Bone marrow (tissue), 2 donors: ENCODE measurements at places on chromosomes 4 and X.

DNA sequence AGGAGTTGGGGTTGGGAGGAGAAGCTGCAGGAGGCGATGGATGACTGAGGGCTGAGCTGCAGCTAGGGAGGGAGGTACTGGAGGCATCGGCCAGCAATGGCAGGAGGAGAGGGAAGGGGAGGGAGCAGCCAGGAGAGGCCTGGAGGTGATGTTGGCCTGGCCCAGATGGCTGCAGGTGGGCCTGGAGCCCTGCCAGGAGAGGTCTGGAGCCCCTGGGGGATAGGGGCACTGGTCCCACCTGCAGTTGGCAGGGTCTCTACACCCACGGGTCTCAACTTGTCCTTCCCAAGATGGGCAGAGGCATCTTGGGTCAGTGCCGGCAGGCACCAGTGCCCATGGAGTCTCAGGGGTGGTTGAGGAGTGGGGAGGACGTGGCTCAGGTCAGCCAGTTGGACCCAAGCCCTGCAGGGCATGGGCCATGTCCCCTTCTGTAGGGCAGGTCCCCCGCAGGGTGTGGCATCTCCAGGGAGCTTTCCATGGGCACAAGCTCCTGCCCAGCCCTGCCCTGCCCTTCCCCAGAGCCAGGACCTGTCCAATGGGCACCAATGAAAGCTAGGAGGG is 2.7 kb upstream of the MXD4 start:
- no peak for DNase-seq

GRCh38 chr4:137363496-137363895 is 168.8 kb downstream of the PCDH18 start:
- no peak for DNase-seq

DNA sequence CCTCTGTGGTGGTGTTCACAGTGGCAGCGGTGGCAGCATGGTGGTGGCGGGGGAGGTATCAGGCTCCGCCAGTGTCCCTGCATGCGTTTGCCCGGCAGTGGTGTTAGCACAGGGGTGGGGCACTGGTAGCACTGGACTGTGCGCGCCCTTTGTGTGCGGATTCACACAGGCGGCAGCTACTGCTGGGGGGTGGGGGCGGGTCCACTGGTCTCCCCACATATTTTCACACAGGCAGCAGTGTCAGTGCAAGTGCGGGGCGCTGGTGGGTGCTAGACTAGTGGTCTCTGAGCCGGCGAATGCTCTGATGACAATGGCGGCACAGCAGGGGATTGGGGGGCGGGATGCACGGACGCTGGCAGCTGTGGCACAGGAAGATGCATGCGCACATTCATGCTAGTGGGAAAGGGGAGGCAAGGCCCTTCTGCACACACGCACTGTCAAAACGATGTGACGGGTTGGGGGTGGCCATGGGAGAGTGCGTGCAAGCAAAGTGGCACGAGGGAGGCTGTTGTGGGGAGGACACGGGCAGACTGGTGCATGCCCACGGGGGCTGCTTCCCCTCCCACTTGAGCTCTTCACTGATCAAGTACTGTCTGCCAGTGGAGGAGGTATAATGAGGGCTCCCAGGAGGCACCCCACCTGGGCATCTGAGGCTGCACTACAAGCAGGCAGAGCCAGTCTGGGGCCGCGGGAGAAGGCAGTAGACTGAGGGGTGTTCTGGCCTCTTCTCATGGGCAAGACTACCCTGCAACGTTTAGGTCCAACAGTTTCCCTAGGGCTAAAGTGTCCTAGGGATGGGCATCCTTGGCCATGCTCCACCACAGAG is 53.0 kb downstream of the POF1B start:
- no peak for DNase-seq

DNA sequence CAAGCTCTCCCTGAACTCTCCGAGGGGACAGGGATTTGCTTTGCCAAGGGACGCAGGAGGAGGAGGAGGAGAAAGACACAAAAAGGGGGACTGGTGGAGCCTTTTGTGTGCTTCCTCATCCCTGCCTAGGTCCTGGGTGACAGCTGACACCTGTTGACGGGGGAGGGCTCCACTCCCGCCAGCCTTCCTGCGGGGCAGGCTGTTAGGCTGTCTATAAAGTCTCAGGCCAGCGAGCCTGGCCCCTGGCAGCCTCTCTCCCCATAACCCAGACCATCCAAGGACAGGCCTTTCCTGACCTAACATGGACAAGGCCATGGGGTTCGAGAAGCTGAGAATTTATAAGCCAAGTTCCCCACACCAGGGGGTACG is 832 bp upstream of the EVC2 start:
- no peak for DNase-seq

GRCh38 chr4:80568891-80569290 is 233.4 kb downstream of the CFAP299 start:
- no peak for DNase-seq
